ENCODE measurements at places on chromosomes 12 and 14.
A peak's percentile ranks its signal among the peaks of the same experiment; 100 is the strongest.

GRCh38 chr14:64636208-64636979 is 67.8 kb upstream of the PLEKHG3 start:
- peak; percentile 85 for ATAC-seq

DNA sequence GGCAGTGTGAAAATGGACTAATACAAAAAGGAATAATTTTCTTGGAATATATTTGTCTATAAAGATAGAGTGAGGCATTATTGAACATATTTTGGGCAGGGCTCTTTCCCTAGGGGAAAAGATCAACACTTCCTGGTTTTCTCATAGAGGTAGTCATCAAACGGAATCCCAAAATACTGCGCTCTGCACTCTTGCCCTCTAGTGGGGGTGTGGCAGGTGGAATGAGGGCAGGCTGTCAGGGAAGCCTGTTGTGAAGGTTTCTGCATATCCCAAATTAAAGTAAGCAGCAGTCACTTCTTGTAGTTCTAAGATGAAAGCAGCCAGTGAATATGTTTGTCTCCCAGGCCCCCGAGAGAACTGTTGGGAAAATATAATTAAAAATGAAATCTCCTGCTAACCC is 666.8 kb upstream of the TMEM132C start:
- no peak for ATAC-seq

- no peak for ATAC-seq
Measured at GRCh38 chr14:22922294-22922693, 3.3 kb upstream of the RBM23 start.

DNA sequence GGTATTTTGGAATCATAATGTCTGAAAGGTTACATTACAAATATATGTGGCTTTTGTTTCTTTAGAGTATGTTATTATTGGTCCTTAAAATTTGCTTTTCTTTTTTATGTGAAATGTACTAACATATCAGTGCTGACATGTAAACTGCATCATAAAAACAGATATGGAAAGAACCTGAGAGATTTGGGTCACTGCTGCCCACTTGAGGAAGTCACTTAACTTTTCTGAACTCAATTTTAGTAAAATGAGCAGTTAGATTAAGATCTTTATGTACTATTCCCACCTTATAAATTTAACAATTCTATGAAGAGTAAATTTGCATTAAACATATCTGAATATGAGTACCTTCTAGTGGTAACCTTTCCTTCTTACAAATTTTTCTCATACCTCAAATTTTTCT is 7.5 kb downstream of the PTGR2 start:
- ATAC-seq: no peak

GRCh38 chr14:23895480-23895879 is 58.1 kb upstream of the DHRS4 start:
- no peak for ATAC-seq

DNA sequence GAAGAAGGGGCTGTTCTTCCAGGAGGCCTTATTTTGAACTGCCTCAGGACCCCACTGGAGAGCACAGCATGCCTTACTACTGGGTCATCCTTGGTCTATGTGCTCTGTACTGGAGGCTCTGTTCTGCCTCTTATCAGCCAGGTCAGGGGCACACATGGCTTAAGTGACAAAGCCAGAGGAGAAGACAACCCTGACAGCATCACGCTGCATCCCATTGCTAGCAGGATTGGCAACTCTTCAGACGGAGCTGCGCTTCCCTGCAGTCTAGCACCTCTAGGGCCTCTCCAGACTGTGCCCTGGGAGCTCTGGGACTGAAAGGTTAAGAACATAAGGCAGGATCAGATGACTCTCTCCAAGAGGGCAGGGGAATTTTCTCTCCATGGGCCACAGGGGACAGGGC is 17.3 kb upstream of the TIGAR start:
- ATAC-seq: no peak
